ENCODE measurements at places on chromosomes 5 and 9.

DNA sequence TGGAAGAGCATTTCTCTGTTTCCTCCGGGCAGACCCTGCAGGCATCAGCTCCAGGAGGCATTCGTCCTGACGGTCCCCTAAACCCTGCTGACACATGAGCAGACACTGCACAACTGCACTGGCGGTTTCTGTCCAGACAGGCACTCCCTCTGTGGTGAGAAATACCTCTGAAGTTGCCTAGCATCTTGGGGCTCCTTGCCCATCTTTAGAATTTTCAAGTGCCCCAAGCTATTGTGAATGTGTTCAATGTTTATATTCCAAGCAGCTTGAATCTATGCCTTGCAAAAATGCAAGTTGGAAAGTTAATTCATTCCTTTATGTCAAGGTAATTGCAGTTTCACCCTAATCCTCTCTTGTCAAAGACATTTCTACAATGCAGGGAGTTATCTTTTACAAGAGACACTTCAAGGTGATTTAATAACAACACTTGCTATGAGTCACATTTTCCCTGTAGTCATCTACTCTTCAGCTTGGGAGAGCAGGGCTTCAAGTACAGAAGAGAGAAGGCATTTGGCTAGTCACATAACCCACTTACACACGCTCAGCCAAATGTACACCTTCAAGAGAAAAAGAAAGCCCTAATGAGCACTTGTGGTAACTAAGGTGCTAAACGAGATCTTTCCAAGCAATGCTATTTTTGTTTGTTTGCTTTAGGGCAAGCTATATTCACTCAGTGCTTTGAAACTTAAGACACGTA is 302.5 kb downstream of the MLLT3 start:
- DNase-seq = no peak

- DNase-seq = no peak
Measured at GRCh38 chr5:143445776-143446175, 42.3 kb upstream of the NR3C1 start.

GRCh38 chr9:117415358-117415914 is 579 bp upstream of the ASTN2 start:
- DNase-seq = no peak

GRCh38 chr5:98307811-98308210 is 465.7 kb upstream of the RGMB start:
- no peak for DNase-seq

DNA sequence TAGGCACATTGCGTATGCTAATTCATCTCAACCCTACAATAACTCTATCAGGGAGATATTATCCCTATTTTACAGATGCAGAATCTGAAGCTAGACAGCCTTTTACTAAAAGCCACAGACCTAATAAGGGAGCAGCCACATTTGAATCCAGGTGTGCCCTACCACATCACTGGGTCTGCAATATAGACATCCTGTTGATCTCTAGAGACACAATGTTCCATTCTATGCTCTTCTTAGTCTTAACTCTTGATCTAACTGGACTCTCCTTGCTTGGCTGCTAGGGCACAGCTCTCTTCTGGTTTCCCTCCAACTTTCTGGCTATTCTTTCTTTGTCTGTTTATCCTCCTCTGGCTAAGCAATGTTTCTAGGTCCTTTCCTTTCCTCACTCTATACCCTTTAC is 1.4 kb upstream of the SPATA6L start:
- no peak for DNase-seq
